Skeletal muscle cell (primary cell): ENCODE measurements at places on chromosomes 16 and 17.
A peak's percentile ranks its signal among the peaks of the same experiment; 100 is the strongest.

GRCh38 chr17:5097101-5097834 lies 14.4 kb downstream of the ZNF232 start:
- DNase-seq: no peak

- no peak for DNase-seq
Measured at GRCh38 chr17:10018461-10018891, 113.4 kb upstream of the RCVRN start.

DNA sequence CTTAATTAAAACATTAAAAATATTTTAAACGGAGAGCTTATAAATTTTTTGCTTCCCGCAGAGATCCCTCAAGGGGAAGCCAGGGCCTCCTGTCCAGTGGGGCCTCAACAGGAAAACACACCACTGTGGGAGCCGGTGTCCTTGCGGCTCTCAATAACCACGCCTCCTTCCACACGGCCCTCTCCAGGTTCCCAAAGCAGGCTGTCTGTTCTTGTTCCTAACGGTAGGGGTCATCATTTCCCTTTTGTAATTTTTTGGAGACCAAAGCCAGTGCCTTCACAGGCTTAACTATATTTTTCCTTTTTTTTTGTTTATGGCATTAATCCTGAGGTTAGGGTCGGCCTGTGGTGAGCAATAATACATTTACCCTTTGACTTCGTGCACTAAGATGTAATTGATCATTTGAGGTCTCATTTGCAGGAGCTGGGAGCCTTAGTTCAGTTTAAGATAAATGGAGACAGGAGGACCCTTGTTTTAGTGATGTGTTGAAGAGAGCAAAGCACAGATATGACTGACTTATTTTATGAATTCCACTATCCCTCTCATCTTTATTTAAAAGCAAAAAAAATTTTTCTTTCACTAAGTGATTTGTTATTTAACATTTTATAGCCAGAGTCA lies 77.5 kb upstream of the N4BP1 start:
- DNase-seq: peak; percentile 24

DNA sequence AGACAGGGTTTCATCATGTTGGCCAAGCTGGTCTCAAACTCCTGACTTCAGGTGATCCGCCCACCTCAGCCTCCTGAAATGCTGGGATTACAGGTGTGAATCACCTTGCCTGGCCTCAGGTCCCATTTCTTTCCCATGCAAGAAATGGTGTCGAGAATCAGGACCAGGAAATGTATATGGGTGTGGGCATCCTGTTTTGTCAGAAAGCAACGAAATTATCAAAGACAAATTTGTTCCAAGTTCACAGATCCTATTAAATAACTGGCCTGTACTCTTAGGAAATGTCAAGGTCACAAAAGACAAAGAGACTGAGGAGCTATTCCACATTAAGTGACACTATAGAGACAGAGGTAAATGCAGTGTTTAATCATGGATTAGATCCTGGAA lies 17.1 kb upstream of the ST6GALNAC1 start:
- DNase-seq: no peak

DNA sequence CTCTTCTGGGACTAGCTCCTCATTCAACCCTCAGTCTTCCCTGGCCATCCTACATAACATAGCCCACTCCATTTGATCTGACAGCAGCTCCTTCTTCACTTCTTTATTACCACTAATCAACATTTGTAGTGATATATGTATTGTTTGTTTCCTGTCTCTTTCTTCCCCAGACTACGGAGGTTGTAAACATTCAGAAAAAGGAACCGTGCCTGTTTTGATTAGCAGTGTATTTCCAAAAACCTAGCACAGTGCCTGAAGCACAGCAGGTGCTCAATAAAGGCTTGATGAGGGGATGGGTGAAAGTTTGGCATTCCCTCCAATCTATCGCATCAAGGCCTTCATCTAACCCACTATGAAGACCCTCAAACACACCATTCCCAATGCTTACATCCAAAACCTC lies 150.8 kb downstream of the XYLT1 start:
- DNase-seq: no peak
